Activated CD4-positive, alpha-beta T cell treated with anti-CD3 and anti-CD28 coated beads, Interleukin-2, amount 10 ng/mL, durations not matched to agents 24 days and 14 days (primary cell): ENCODE measurements at places on chromosomes 6 and 20.

DNA sequence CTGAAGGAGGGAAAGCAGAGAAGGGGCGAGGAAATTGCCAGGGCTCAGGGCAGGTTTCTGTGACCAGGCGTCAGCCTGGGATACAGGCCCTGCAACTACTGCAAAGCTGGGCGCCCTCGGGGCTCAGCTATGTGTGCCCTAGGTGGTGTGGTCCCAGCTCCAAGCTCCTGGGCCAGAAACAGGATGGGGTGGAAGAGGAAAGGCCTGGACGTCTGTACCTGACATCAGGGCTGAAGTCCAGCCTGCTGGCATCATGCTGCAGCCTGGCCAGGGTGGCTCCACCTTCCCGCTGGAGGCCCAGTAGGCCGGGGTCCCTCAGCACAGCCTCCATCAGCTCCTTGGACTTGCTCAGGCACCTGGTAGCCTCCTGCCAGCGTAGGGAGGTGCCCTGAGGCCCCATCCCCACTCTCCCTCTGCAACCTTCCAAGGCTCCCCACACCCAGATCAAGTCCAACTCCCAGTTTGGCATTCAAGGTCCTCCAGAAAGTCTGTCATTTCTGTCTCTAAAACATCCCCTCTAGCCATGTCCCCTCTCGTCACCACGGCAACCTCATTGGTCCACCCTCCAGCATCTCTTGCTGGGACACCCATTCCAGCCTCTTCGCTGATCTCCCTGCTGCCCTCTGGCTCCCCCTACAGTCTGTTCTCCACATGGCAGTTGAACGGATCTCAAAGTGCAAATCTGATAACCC, 38.2 kb downstream of the KIAA1755 start:
- H3K27ac ChIP-seq, result no peak overlapping the region
- DNase-seq, result peak; percentile 90
- no peak overlapping the region for H3K4me3 ChIP-seq
- no peaks in the 10 kb centered on the region for H3K27me3 ChIP-seq
- H3K36me3 ChIP-seq, result no peaks in the 10 kb centered on the region

- DNase-seq, result no peak
- peaks cover 46% of the 10 kb centered on the region for H3K27me3 ChIP-seq
- no peaks in the 10 kb centered on the region for H3K36me3 ChIP-seq
- no peaks in the 10 kb centered on the region for H3K4me1 ChIP-seq
- peak within 1 kb of the TSS; percentile 44 for H3K4me3 ChIP-seq
These were observed at the start of gene CDH4 for GRCh38 chr20:61251529-61252393. CDH4 (plus strand) TSS chr20:61252261.

- DNase-seq, result no peak
- H3K4me1 ChIP-seq, result no peaks in the 10 kb centered on the region
- H3K36me3 ChIP-seq, result no peaks in the 10 kb centered on the region
- H3K4me3 ChIP-seq, result no peak overlapping the region
These were observed 17.1 kb downstream of the TGM3 start for GRCh38 chr20:2312876-2313275.

- no peak overlapping the region for H3K4me3 ChIP-seq
- H3K27me3 ChIP-seq, result peaks cover 20% of the 10 kb centered on the region
- no peaks in the 10 kb centered on the region for H3K36me3 ChIP-seq
- no peaks in the 10 kb centered on the region for H3K4me1 ChIP-seq
These were observed 126.7 kb downstream of the UNC5CL start for GRCh38 chr6:40912158-40912946.

GRCh38 chr6:3230900-3231246, 3.4 kb upstream of the TUBB2B start:
- DNase-seq, result no peak
- peaks cover 26% of the 10 kb centered on the region for H3K4me1 ChIP-seq
- H3K27ac ChIP-seq, result no peak overlapping the region
- H3K27me3 ChIP-seq, result peaks cover 81% of the 10 kb centered on the region
- H3K4me3 ChIP-seq, result peak overlapping the region; percentile 24
- peaks cover 5% of the 10 kb centered on the region for H3K36me3 ChIP-seq

DNA sequence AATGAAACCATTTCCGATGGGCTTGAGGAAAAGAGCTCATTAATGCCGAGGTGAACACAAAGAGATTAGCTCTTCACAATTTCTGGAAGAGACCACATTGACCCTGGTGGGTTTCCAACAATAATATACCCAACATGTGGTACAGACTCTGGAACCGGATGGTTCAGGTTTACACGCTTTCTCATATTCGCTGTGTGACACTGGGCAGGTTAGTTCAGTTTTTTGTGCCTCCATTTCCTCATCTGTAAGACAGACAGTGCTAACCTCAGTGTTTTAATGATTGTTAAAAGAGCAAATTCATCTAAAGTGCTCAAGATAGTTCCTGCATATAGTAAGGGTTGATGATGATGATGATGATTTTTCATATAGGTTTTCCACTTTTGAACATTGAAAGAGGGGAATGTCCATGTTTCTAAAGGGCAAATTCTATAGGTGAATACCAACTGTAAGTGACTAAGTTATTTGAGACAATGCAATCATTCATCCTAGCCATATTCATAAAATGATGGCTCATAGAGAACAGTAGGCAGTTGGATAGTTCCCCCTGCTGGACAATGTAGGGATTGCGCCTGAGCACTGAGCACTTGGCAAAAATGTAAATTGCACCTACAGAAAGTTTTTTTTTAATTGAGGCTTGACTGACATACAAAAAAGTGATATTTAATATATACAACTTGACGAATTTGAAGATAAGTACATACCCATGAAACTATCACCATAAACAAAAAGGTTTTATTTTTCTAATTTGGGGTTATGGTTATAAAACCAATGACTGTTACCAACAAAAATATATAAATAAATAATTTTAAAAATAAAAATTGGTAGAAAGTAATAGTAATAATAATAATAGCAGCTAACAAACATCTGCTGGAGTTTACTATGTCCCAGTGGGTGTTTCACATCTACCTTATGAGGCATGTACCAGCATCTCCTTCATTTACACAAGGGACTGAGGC, 2.1 kb upstream of the PERP start:
- H3K4me3 ChIP-seq, result no peak overlapping the region
- H3K27me3 ChIP-seq, result peaks cover 45% of the 10 kb centered on the region
- H3K27ac ChIP-seq, result no peak overlapping the region
- DNase-seq, result peak; percentile 93

DNA sequence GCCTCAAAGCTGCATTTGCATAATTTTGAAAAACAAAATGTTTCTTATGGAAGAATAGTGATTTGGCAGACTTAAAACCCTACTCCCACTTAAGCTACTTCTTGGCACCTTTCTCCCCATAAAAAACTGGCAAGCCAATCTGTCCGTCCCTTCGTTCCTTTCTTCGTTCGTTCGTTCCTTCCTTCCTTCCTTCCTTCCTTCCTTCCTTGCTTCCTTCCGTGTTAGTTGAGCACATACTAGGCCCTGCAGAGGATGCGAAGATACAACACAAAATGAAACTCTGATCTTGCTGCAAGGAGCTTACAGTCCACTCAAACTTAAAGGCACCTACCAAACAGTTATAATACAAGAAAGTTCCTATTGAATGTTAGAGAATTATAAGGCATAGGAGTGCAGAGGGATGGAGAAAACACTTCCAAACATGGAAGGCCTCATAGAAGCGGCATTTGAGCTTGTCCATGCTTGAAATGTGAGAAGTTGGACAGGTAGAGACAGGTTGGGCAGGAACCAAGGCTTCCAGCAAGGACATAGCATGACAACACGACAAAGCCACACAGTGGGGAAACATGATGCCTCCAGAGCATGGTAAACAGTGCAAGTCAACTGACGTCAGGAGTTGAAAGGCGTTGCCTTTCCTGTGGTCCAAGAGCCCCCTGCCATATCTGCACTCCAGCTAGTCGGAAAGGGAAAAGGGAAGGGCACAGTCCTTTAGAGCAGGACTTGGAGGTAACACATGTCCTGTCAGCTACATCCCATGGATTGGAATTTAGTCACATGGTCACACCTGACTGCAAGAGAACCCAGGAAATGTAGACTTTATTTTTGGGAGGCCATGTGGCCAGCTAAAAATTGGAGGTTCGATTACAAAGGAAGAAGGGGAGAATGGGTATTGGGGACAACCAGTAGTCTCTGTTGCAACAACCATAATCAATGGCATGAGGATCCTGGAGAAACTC, 7.0 kb downstream of the PNPLA1 start:
- no peak overlapping the region for H3K4me3 ChIP-seq
- peaks cover 44% of the 10 kb centered on the region for H3K27me3 ChIP-seq
- H3K36me3 ChIP-seq, result no peaks in the 10 kb centered on the region
- no peak for DNase-seq
- no peak overlapping the region for H3K27ac ChIP-seq

DNA sequence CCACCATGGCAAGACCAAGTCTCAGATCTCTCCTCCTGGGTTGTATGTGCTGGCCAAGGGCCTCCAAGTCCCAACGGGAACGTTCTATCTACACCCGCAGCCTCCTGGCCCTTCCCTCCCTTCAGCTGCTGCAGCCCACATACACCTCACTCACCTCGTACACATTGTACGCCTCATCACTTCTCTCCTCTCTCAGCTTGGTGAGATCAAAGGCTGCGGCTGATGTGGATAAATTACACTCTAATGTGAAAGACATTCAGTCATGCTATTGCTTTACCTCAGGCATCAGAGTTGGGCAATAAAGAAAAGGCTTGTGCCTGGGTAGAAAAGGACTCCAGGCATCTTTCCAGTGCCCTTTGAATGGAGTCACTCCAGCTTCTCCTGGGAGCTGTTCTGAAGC, 135.3 kb upstream of the FOXQ1 start:
- H3K36me3 ChIP-seq, result no peaks in the 10 kb centered on the region
- H3K4me3 ChIP-seq, result no peak overlapping the region
- H3K4me1 ChIP-seq, result no peaks in the 10 kb centered on the region
- peaks cover 3% of the 10 kb centered on the region for H3K27me3 ChIP-seq

- H3K4me1 ChIP-seq, result no peaks in the 10 kb centered on the region
- DNase-seq, result no peak
- H3K27me3 ChIP-seq, result peaks cover 2% of the 10 kb centered on the region
These were observed 85.5 kb downstream of the BMP7 start for GRCh38 chr20:57180954-57181353.

DNA sequence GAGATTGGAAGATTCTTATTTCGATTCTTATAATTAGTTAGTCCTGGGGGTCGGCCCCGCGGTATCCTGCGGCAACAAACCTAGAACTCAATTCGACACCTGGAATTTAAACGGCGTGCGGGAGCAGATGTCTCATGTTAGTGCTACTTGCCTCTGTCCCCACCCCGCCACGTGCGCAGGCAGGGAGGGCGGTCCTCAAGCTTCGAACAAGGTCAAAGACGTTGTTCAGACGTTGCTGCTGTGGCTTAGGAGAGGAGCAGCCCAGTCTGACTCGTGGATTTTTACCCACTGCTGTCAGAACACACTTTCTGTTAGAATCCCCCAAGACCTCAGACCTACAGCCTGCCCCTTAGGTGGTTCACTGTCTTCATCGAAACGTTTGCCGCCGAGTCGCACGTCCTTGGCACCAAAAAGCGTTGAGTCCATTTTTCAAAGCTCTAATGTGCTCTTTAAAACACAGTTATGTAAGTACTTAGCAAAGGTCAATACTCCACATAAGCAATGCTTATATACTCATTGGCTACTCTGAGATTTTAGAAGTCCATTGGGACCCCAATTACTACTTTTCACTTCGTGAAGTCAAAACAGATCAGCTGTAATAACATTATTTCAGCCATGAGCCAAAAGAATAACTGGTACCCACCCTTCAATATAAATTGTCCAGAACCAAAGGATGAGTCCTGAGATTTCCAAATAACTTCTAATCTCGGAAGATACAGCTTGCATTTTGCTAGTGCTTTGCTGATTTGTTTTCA, 2.7 kb upstream of the C6orf62 start:
- H3K27ac ChIP-seq, result peak overlapping the region; percentile 100
- peaks cover 28% of the 10 kb centered on the region for H3K36me3 ChIP-seq
- peaks cover 25% of the 10 kb centered on the region for H3K4me1 ChIP-seq
- DNase-seq, result no peak
- no peaks in the 10 kb centered on the region for H3K27me3 ChIP-seq

DNA sequence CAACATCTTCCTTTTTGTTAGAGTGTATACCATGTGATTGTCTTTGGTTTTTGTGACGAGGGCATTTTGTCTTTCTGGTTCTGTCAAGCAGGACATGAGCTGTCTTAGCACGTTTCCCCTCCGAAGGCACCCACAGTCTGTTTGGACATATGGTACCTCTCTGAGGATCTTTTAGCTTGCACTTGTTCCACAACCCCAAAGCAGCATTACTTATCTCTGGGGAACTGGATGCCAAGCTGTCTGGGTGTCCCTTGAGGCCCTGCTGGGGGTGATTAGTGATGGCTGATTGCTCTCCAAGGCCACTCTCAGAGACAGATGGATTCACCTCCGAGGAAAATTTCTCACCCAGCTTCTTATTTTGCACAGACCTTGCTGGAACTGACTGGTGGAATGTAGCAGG, 445.0 kb upstream of the CHD6 start:
- DNase-seq, result no peak
- H3K4me3 ChIP-seq, result no peak overlapping the region
- H3K27ac ChIP-seq, result no peak overlapping the region
- no peaks in the 10 kb centered on the region for H3K36me3 ChIP-seq
- peaks cover 2% of the 10 kb centered on the region for H3K27me3 ChIP-seq

DNA sequence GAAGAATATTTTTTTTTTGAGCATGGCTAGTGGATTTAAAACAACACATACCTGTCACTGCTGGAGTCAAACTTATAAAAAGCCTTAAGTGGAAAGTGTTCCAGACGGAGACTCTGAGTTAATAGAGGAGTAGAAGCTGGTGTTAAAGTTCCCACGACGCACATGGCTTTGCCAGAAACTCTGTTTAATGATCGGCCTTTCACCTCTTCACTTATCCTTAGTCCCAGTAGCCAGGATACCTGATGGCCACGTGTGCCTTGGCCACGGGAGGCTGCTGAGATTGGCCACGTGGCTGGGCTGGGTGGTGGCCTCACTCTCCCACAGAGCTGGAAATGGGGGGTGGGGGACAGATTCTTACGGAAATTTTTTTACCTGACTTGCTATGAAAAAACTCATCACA, 333.1 kb downstream of the ZFAND3 start:
- H3K4me3 ChIP-seq, result no peak overlapping the region
- H3K36me3 ChIP-seq, result no peaks in the 10 kb centered on the region
- peaks cover 4% of the 10 kb centered on the region for H3K4me1 ChIP-seq
- DNase-seq, result no peak
- H3K27me3 ChIP-seq, result no peaks in the 10 kb centered on the region

- no peaks in the 10 kb centered on the region for H3K4me1 ChIP-seq
- H3K27ac ChIP-seq, result no peak overlapping the region
- DNase-seq, result no peak
- H3K36me3 ChIP-seq, result peaks cover 25% of the 10 kb centered on the region
- no peaks in the 10 kb centered on the region for H3K27me3 ChIP-seq
These were observed 84.3 kb downstream of the CTNNBL1 start for GRCh38 chr20:37777988-37778659.

- H3K27me3 ChIP-seq, result no peaks in the 10 kb centered on the region
- H3K36me3 ChIP-seq, result no peaks in the 10 kb centered on the region
- no peaks in the 10 kb centered on the region for H3K4me1 ChIP-seq
- H3K4me3 ChIP-seq, result no peak overlapping the region
These were observed 92.4 kb downstream of the SMOC2 start for GRCh38 chr6:168533414-168533813.
